ENCODE measurements at places on chromosomes 1 and 21.

DNA sequence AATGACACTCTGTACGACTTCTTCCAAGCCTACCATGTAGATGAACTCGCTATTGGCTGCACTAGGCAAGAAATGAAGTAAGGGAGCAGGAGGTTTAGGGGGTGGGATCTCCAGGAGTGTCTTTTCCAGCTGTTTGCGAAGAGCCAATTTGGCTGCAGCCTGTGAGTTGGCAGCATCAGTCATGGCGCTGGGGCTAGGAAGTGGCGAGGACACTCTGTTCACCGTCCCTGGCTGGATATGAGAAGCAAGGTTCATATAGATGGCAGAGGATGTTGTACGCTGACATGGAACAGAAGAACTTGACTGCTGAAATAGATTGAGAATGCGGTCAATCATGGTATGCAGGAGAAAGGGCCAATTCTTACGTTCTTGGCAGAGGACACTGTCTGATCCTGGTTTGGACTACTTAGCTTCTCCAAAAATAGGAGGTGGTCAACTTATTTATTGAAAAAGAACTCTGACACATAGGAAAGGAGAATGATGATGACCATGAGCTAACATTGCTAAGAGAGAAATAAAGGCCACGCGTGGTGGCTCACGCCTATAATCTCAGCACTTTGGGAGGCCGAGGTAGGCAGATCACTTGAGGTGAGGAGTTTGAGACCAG, 41.2 kb downstream of the SLC27A3 start:
- no peak for DNase-seq

DNA sequence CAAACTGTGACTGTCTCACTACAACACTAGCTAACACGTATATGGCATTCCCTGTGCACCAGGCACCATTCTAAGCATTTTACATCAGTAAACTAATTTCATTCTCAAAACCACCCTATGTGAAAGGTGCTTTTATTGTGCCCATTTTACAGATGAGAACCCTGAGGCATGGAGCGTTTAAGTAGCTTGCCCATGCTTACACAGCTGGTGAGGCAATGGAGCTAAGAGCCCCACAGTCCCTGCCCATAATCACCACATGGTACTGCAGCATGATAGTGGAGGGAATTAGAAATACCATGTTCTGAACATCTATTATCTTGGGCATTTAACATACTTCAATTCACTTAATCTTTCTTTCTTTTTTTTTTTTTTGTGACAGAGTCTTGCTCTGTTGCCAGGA, 31.1 kb upstream of the KLHDC8A start:
- no peak for DNase-seq

DNA sequence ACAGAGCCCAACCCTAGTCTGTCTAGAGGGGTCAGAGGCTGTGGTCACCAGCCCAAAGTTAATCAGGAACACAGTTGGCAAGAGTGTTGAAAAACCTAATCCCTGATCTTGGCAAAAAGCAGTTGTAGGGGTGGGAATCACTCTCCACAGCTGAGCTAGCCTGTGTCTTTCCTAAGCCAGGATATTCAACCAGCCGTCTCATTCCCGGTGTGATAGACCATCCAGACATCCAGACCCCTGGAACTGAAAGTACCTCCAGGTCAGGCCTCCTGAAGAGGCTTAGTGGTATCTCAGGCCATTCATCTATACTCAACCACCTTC, 4.9 kb downstream of the LHX9 start:
- DNase-seq = no peak

GRCh38 chr1:166999500-167000055, 10.5 kb downstream of the MAEL start:
- no peak for DNase-seq

DNA sequence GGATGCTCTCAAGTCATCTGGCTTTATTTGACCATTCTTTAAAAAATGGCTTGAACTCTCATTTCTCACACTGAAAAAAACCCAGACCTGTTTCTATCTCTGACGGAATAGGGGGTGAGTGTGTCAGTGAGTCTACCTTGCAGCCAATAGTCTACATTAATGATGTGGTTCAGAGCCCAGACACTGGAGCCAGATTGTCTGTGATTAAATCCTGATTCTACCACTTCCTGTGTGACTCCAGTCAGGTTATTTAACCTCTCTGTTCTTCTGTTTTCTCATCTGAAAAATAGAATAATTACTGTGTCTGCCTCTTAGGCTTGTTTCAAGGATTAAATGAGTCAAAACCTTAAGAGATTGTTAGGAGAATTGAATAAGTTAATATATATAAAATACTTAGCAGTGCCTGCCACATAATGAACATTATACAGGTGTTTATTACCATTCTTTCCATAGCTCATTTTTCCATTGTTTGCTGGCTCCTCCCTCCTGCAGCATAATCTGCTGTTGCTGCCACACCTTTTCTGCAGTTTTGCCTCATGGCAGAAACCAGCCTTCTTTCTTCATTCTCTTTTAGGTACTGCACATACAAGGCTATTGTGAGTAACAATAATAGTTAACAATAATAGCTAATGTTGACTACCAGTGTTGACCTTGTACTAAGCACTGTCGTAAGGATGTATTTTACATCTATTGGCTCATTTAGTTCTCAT, 157.6 kb upstream of the IVNS1ABP start:
- DNase-seq = no peak

DNA sequence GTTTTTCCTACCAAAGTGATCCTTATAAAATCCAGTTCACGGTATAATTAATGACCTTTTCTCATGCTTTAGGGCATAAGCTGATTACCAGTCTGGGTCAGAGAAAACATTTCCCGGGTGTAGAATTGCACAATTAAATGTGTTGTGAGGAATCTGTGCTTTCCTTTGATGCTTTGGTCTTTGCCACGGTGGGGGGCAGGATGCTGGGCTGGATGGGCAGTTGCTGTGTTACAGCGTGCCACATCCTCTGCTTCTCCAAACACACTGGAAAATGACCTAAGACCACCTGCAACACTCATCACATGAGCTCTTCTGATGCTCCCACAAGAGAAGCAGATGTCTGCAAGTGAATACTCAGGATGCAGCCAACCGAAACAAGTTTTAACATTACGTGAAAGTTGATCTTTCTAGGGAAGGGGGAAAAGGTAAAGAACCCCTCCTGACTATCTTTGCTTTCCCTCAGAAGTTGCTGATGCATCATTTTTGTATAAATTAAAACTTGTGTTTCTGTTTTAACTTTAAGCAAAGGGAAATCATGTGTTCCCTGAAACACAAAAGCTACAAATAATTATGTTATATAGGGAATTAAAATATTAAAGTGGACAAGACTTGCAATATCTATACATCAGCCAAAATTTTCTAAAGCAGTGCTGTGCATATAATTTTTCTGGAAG, 515.3 kb upstream of the NR5A2 start:
- no peak for DNase-seq

DNA sequence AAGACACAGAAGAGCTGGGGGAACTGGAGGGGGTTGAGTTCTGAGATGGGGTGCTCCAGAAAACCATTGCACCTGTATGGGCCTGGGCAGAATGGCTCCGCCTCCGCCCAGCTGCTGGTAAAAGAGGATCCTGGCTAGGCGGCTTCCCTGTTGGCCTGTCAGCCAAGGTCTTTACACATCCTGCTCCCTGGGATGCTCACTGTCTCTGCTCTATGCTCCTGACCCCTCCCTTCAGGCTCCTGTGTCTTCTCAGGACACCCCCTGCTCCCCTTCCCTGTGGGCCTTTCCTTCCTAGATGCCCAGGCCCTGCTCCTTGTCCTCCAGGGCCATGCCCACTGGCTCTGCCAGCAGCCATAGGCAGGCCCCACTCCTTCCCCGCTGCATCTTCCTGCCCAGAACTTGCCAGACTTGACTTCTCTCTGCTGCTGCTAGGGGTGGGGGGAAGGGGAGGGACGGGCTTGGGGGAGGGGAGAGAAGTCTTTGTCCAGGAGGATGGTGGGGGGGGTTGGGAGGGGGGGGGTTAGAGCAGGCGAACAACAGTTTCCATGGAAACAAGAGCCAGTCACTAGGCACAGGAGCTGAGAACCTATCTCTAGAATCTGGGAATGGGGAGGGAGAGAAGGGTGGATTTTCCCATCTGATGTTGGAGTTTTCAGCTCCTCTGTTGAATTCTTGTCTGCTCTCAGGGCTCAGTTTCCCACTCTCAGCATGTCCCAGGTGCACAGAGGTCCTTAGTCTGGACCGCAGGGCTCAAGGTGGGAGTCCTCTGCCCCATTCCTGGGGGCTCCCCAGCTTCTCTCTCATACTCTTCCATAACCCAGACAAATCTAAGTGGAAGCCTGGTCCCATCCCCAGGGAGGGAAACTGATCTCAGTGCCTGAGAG, 10.6 kb downstream of the CELSR2 start:
- no peak for DNase-seq

DNA sequence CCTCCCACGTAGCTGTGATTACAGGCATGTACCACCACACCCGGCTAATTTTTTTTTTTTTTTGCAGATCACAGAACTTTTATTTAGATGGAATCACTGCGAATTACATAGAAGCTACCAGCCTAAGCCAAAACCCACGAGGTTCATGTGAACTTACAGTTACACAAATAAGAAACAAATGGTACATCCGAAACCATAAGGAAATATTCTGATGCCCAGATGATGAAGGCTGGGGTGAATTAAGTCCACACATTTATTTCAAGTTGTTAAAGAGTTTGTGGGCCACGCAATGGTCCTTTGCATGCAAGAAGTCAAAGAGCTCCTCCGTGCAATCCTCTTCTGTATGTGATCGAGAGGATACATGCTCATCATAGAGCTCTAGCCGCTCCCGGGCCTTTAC, 328 bp downstream of the UQCRHL start:
- DNase-seq = no peak

All from right forelimb (tissue), 1 donor.